ENCODE measurements at places on chromosomes 13 and 19. TPM values are rescaled to one million over a fixed set of nuclear protein-coding genes. Genes with fewer than 3 reads are reported as not detected.

The ZNF726 gene
- 5.7 TPM for total RNA-seq

The ZNF582 gene
- total RNA-seq = 8.0 TPM

The LHB gene
- not detected for total RNA-seq

The ADGRE3 gene
- total RNA-seq = not detected

The ZNF296 gene
- 1.3 TPM for total RNA-seq

DNA sequence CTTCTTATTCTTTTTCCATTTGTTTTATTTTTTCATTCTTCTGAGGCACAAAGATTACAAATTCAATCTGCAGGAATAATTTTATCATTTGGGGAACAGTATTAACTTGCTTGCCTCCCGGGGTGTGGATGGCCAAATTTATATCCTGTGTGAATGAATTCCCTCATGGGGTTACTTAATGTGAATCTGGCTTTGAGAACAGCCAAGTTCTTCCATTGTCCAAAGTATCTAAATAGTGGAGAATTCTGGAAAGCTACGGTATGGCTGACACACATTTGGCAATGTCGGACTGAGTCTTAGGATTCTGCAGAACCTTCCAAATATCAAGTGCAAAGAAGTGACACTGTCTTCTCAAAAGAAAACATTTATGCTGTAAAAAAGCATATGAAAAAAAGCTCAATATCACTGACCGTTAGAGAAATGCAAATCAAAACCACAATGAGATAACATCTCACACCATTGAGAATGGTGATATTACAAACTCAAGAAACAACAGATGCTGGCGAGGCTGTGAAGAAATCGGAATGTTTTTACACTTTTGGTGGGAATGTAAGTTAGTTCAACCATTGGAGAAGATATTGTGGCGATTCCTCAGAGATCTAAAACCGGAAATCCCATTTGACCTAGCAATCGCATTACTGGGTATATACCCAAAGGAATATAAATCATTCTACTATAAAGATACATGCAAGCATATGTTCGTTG, 620.2 kb downstream of the EFNB2 start:
- no peak overlapping the region for H3K4me3 ChIP-seq
- peaks cover 11% of the 10 kb centered on the region for H3K27me3 ChIP-seq
- H3K4me1 ChIP-seq = peaks cover 4% of the 10 kb centered on the region
- no peaks in the 10 kb centered on the region for H3K36me3 ChIP-seq
- H3K27ac ChIP-seq = no peak overlapping the region

DNA sequence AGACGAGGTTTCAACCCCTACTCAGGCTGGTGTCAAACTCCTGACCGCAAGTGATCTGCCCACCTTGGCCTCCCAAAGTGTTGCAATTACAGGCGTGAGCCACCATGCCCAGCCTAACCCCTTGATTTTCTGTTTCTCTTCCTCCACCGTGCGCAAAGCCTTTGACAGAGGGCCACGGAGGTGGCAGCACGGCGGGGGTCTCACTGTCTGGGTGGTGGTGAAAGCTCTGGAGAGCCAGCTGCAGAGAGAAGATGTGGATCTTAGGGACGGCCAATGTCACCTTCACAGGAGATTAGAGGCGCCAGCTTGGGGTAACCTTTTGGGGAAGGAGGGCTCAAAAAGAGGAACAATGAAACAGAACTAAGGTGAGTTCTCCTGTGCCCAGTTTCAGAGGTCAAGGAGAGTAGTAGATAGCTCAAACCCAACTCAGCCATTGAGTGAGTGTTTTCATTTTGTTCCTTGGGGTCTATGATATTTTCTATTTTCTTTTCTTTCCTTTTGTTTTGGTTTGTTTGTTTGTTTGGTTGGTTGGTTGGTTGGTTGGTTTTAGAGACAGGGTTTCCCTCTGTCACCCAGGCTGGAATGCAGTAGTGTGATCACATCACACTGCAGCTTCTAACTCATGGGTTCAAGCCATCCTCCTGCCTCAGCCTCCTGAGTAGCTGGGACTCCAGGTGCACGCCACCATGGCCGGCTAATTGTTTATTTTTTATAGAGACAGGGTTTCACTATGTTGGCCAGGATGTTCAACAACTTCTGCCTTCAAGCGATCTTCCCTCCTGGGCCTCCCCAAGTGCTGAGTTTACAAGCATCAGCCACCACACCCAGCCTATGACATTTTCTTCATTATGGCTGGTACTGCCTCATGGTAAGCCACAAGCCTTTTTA, 37.7 kb downstream of the GPR42 start:
- no peaks in the 10 kb centered on the region for H3K36me3 ChIP-seq
- DNase-seq = no peak
- H3K27ac ChIP-seq = no peak overlapping the region
- H3K4me3 ChIP-seq = no peak overlapping the region

- peaks cover 6% of the 10 kb centered on the region for H3K4me1 ChIP-seq
- H3K27me3 ChIP-seq = no peaks in the 10 kb centered on the region
- H3K4me3 ChIP-seq = no peak overlapping the region
- H3K36me3 ChIP-seq = peaks cover 9% of the 10 kb centered on the region
- no peak overlapping the region for H3K27ac ChIP-seq
These were observed 4.9 kb upstream of the TIMM13 start for GRCh38 chr19:2432131-2432848.

DNA sequence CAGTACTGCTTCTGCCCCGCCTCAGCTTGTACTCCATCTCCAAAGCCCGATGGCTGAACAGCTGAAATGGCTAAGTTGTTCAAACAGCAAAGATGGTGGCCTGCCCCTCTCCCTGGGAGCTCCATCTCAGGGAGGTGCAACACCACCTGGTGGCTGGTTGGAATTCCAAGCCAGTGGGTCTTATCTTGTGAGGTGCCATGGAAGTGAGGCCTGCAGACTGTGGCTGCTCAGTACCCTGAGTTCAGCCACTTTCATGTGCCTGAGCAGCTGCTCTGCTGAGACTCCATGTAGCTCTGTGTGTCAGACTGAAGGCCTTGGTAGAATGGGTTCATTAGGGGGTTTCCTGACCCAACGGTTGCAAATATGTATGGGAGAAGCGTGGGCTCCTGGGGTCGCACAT, 67.3 kb upstream of the SPRY2 start:
- DNase-seq = no peak
- H3K36me3 ChIP-seq = peaks cover 2% of the 10 kb centered on the region
- H3K27ac ChIP-seq = no peak overlapping the region

GRCh38 chr19:20273951-20274570, 107.0 kb downstream of the ZNF486 start:
- H3K36me3 ChIP-seq = no peaks in the 10 kb centered on the region
- DNase-seq = no peak
- H3K4me3 ChIP-seq = no peak overlapping the region
- no peaks in the 10 kb centered on the region for H3K27me3 ChIP-seq

DNA sequence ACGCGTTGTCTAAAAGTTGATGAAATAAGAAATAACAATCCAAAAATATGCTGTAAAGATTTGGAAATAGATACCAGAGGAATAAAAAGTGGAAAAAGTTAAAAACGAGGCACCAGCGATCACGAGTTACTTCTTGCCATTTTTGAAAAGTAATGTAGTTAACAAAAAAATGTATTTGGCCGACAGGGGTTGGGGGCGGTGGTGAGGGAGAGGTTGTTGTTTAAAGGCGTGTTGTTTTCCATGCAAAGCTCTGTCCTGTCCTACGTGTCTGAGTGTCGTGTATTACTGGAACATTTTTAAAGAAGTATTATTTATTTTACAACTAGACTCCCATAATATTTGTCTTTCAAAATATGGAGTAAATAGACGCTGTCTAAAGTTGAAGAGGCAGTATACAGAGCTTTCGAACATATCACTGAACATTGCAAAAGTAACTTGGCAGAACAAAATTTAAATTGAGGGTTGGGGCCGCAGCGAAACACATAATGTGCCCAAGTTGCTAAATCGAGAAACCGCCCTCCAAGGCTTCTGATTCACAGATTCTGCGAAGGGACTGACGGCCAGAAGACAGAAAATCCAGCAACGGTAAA, 823 bp downstream of the FBXO17 start:
- H3K27me3 ChIP-seq = no peaks in the 10 kb centered on the region
- no peak for DNase-seq
- peak overlapping the region; percentile 88 for H3K27ac ChIP-seq
- peaks cover 22% of the 10 kb centered on the region for H3K4me1 ChIP-seq
- peak overlapping the region; percentile 84 for H3K4me3 ChIP-seq

DNA sequence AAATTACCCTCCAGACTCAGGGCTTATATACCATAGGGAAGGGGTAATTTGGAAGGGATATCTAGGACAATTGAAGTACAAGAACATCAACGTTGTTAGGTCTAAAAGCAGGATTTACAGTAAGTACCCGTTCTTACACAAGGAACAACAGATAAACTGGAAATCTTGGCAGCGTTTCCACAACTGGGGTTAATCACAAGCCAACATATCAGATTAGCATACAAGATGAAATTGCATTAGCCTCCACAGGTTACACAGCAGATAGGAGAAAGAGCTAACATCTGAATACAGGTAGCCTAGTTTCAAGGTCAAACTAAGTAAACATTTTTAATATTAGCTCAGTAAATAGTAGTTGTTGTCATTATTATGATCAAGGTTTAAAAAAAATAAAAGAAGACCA, 1214.0 kb upstream of the PCDH20 start:
- peaks cover 9% of the 10 kb centered on the region for H3K4me1 ChIP-seq
- no peak for DNase-seq
- no peak overlapping the region for H3K27ac ChIP-seq

GRCh38 chr19:45569619-45570421, 14.8 kb downstream of the OPA3 start:
- peak; percentile 32 for DNase-seq
- H3K36me3 ChIP-seq = no peaks in the 10 kb centered on the region
- peaks cover 3% of the 10 kb centered on the region for H3K4me1 ChIP-seq
- no peak overlapping the region for H3K4me3 ChIP-seq
- no peak overlapping the region for H3K27ac ChIP-seq

GRCh38 chr19:57110592-57111328, 9.0 kb upstream of the USP29 start:
- peaks cover 4% of the 10 kb centered on the region for H3K36me3 ChIP-seq
- no peak overlapping the region for H3K27ac ChIP-seq
- H3K4me1 ChIP-seq = no peaks in the 10 kb centered on the region
- H3K4me3 ChIP-seq = no peak overlapping the region
- no peaks in the 10 kb centered on the region for H3K27me3 ChIP-seq

DNA sequence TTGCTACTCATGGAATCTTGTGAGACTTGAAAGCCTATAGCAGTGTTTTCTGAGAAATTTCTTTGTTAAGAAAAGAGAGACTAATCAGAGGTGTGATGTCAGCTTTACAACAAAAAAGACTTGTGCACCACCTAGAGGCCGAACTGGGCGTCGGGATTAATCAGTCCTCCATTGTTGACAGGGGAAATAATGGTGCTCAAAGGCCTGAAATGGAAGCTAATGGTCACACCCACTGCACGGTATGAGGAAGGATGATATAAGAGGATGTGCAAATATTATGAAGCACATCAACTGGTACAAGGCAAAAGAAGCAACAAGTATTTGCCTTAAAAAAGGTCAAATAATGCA, 480.2 kb upstream of the MIR17HG start:
- no peaks in the 10 kb centered on the region for H3K27me3 ChIP-seq
- H3K27ac ChIP-seq = no peak overlapping the region
- H3K4me1 ChIP-seq = peaks cover 11% of the 10 kb centered on the region
- H3K4me3 ChIP-seq = no peak overlapping the region

- H3K27me3 ChIP-seq = no peaks in the 10 kb centered on the region
- DNase-seq = no peak
- no peak overlapping the region for H3K27ac ChIP-seq
- H3K4me3 ChIP-seq = no peak overlapping the region
These were observed 736.9 kb downstream of the EFNB2 start for GRCh38 chr13:105798541-105798940.

- DNase-seq = no peak
- no peak overlapping the region for H3K4me3 ChIP-seq
- no peaks in the 10 kb centered on the region for H3K4me1 ChIP-seq
- H3K27me3 ChIP-seq = peaks cover 7% of the 10 kb centered on the region
- H3K27ac ChIP-seq = no peak overlapping the region
These were observed 8.8 kb upstream of the CLPP start for GRCh38 chr19:6352381-6353165.

DNA sequence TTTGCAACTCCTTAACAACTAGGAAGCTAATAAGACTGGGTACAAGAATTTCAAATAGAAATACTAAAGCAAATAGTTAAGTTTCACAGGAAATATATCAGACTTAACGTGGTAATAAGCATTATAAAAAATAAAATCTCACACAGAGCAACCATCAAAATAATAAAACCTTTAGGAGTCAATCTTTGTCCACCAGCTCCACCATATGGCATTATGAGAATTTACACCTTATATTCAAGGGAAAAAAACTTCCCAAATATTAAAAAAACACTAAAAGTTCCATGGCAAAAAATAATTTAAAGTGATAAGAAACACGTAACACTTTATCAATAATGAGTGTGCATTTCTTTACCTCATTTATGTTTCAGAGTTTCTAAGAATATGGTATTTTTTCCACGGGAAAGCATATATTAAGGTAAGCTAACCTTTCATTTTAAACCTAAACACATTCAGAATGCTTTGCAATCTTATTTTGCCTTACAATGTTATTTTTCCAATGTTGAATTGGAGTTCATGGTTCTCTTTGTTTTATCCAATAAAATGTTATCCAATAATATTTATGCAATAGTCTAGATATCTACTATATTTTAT, 423.2 kb upstream of the SGCG start:
- H3K27ac ChIP-seq = no peak overlapping the region
- H3K27me3 ChIP-seq = no peaks in the 10 kb centered on the region
- DNase-seq = no peak
- peaks cover 7% of the 10 kb centered on the region for H3K36me3 ChIP-seq
- peaks cover 18% of the 10 kb centered on the region for H3K4me1 ChIP-seq

DNA sequence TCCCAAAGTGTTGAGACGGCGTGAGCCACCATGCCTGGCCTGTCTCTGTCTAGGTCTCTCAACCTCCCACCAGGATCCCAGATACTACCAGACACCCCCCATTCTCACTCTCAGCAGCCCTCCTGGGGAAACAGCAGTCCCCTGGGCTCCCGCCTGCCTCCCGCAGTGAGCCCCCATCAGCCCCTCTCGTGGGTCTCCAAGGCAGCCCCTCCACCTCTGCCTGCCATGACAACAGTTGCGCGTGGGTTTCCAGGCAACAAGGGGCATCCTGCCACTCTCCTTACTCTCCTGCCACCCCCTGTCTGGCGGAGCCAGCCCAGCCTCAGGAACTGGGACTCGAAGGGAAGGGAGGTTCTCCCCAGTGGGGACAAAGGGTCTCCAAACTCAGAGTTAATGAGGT, 5.2 kb downstream of the LRRC4B start:
- no peaks in the 10 kb centered on the region for H3K4me1 ChIP-seq
- H3K27me3 ChIP-seq = peaks cover 61% of the 10 kb centered on the region
- H3K27ac ChIP-seq = no peak overlapping the region
- no peak for DNase-seq
- no peak overlapping the region for H3K4me3 ChIP-seq
- H3K36me3 ChIP-seq = no peaks in the 10 kb centered on the region

Data from progenitor cell of endocrine pancreas (in vitro differentiated cells).